ENCODE measurements at places on chromosomes 2 and 18. TPM values are rescaled to one million over a fixed set of nuclear protein-coding genes. Genes with fewer than 3 reads are reported as not detected.
A peak's percentile ranks its signal among the peaks of the same experiment; 100 is the strongest.

DNA sequence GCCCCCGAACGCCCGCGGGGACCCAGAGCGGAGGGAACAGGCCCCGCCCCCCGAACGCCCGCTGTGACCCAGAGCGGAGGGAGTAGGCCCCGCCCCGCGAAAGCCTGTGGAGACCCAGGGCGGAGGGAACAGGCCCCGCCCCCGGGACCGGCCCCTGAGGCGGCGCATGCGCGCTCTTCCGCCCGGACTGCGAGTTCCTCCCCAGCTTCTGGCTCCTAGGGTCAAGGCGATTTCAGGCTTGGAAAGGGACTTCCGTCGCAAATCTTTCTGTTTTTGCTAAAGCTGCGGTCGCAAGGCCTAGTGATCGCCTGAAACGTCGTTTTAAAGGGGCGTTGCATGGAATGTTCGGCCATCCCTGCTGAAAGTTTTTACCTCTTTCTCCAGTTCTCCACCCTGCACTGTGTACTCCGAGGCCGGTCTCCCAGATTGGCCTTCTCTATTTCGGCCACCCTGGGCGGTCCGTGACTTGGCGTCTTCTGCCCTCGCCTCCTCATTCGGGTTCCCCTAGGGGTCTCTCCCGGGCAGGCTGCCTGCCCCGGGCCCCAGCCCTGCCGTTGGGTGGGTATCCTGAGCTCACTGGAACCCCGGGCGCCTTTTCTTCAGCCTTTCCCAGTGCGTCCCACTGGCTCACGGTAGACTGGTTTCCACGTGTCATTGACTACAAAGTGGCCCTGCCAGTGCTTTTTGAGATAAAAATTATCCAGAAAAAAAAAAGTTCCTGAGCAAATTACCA lies 372 bp upstream of the WDSUB1 start:
- peak; percentile 97 for DNase-seq

GRCh38 chr2:95122197-95122551 lies 566 bp upstream of the MRPS5 start:
- DNase-seq, result no peak

DNA sequence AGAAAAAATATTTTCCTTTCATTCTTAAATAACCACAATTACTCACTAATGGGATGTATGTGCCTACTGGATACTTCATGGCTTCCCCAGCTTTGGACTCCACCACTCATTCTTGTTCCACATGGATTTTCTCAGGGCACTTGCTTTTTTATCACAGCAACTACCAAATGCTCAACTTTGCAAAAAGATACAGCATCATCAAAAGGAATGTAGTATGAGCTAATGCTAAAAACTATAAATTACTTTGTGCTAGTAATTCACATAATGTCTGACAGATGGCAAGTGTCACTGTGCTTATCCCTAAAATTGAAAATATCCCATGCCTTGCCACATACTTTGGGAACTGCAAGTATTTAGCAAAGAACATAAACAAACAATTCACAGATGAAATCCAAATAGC lies 130.4 kb upstream of the ZFP36L2 start:
- no peak for DNase-seq

DNA sequence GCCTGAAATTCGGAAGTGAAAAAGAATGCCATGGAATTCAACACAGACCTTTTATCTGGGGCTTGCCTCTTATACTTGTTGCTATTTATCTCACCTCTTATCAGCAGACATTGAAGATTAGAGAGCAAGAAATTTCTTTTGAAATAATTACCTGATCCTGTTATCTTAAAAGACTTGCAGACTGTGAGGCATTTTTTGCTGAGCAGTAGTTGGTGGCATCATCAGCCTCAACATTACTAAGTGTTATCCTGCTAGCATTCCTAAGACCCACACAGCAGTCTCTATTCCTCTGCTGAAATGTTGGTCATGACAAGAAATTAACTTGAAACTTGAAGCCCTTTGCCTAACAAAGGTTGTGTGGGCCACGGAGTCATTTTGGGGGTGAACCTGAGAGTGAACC lies 186.5 kb downstream of the TRIB2 start:
- DNase-seq, result no peak

DNA sequence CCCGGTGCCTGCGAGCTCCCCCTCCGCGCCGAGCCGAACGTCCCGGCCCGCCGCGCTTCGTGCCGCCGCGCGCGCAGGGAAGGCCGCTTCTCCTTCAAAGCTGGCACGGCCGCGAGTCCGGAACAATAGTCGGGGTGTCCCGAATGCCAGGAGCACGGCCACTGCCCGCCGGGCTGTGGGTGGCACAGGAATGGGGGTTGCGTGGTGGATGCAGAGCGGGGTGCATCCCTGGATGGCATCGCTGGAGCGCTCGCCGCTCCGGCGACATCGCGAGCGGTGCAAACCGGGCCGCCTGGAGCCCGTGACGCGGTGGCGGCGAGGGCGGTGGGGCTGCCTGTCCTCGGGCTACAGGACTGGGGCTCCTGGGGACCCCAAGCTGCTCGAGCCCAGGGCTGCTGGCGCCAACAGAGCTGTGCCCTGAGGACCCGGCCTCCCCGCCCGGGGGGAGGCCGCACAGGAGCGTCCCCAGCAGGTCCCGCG lies 1.1 kb upstream of the SATB2 start:
- DNase-seq, result peak; percentile 80

- no peak for DNase-seq
These were observed 46.4 kb downstream of the CCDC85A start for GRCh38 chr2:56230156-56230555.

DNA sequence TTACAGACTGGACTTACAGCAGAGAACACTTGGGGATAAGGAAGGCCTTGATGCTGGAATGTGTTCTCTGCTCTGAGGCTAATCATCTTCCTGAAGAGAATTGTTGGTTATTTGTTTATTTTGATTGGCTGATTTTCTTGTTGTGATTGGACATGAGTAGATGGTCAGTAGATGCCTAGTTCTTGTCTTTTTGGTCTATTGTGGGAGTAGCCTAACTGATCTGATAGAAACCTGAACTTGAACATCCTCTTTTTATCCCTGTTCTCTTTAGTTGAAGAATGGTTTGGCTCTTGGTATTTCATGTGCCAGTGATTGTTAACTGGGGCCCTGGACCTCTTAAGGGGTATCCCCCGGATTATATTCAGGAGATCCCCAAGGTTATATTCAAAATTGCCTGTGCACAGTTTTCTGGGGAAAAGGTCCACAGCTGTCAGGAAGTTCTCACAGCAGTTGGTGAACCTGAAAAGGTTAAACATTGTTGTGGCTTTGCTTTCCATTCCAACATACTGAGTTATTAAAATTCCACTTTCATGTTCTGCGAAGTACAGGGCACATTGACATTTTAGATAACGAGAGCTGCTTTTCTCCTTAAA lies 13.6 kb downstream of the TWSG1 start:
- DNase-seq, result no peak

DNA sequence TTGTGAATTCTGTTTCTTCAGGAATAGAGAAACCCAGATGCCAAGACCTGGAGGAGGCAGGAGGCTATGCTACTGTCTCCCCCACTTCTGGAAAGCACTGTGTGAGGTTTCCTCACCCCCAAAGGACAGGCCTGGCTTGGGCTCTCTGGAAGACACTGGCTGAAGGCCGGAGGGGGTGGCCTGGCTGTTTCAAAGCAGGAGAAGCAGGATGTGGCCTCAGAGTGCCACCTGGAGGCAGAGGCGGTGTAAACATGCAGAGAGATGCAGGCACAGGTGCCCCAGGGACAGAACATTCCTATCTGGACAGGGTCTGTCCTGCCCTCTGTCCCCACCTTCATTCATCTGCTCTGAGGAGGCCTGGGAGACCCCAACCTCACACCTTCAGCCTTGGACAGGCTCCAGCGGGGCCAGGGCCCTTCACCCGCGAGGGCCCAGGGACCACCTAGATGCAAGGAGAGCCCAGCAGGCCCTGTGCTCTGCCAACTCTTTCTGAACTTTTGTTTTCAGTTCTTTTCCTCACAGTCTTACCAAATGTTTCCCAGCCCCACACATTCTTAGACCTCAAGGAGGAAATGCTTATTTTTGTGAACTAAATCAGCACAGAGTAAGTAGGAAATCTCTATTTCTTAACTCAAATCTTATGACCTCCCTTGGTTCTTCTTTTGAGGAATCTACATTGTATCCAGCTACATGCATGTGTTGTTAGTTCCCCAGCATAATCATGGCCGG lies 79.2 kb downstream of the LONRF2 start:
- DNase-seq, result peak; percentile 83

PECR gene
- total RNA-seq, result 5.3 TPM

RAPGEF4 gene
- total RNA-seq, result 0.55 TPM

IL1RL1 gene
- total RNA-seq, result not detected

STARD6 gene
- not detected for total RNA-seq

KATNAL2 gene
- total RNA-seq, result 13.9 TPM

SERPINB2 gene
- not detected for total RNA-seq

HOXD10 gene
- not detected for total RNA-seq

Measured in OCI-LY7 (cell line).